Amniotic epithelial cell (primary cell): ENCODE measurements at places on chromosomes 11 and 22.

DNA sequence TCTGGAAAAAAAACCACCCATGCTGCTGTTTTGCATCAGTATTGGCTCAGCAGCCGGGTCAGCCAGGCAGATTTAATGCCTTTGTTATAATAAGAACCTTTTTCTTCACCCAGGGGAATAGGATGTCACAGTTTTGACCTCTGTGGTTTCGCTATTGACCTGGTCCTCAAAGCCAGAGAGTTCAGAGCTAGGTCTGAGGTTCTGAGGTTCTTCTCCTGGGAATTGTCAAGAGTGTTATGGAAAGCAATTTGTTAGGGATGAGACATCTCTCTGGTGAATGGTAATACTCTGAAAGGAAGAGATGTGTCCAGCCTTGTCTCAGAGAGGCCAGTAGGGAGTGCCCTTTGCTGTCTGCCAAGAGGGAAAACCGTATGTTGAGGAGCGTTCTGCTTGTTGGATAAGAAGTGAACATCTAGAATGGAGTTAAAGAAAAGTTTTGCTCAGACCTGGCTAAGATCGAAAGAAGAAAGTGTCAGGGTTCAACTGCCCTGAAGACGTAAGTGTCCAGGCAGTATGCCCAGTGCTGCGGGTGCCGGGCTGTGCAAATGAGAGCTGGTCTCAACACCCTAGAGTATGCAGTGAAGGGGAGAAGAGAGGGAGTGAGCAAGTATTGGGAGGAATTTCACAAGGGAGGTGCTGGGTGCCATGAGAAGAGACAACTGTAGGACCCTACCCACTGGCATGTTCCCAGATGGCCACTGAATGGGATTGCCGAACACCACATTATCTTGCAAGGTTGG, 150.9 kb upstream of the TTC12 start:
- peak; percentile 29 for DNase-seq

GRCh38 chr11:22792497-22792896, 37.1 kb downstream of the SVIP start:
- DNase-seq: peak; percentile 7

DNA sequence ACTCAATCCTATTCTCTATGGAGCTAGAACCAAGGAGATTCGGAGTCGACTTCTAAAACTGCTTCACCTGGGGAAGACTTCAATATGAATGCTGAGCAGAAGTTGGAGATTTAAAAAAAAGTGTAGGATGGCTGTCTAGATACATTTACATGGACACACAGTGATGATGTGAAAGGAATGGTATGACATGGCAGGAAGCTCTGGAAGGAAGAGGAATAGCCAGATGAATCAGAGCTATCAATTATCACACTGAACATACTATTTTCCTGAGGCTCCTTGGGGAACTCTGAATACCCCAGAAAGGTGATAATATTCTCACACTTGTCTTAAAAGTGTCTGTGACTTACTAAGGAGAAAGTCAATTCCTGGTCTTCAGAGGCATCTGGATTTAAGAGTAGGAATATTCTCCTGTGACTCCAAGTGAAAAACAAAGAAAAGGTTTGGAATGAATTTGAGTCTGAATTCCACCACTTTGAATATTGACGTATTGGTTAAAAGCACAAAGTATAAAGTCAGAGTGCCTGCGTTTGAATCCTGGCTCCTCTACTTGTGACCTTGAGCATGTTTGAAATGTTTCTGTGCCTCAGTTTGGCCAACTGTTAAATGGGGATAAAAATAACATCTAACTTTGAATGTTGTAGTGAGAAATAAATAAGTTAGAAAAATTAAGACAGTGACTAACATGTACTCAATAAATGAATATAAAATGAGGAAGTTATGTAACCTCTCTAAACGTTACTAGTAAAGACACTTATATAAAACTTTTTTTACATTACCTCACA, 1.3 kb downstream of the OR52D1 start:
- DNase-seq: no peak

GRCh38 chr11:47403135-47403534, 5.3 kb upstream of the SLC39A13 start:
- DNase-seq: no peak

- no peak for DNase-seq
Measured at GRCh38 chr22:36764060-36764459, 11.9 kb downstream of the IFT27 start.
